Cortex of kidney (tissue), 1 donor: ENCODE measurements at places on chromosomes 4 and X.

GRCh38 chr4:110671679-110672078 lies 48.8 kb upstream of the PITX2 start:
- no peak for DNase-seq

GRCh38 chrX:3815896-3816664 lies 102.6 kb upstream of the PRKX start:
- no peak for DNase-seq

- DNase-seq, result no peak
These were observed 57.4 kb downstream of the BCORL1 start for GRCh38 chrX:130039847-130040246.

DNA sequence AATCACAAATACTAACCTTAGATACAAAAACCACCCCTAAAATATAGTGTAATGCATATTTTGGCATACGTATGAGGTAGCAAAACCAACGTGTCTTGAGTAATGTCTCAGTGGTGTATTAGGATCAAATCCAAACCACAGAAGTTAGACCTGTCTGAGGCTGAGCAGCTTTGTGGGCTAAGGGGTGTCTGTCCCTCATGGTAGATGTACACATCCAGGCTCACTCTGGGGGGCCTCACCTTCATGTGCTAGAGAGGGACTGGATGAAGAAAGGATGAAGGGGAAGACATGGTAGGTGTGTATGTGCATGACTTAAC lies 188.0 kb upstream of the TBC1D9 start:
- DNase-seq, result no peak

DNA sequence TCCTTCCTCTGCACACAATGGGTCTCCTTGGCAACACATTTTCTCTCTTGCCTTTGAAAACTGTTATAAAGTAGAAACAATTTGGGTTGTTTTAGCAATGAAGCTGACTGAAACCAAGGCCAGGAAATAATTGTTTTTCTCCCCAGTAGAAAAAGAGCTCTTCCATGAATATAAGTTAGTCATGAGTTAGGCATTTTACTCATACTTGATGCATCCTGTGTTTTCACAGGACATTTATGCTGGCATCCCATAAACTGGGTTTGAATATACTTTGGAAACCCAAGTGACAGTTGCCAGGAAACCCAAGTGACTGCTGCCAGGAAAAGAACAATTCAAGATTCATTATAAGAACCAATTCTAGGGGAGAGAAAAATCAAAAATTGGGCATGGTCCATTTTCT lies 128.6 kb upstream of the NPY2R start:
- no peak for DNase-seq

GRCh38 chrX:153349952-153350351 lies 16.0 kb downstream of the ZNF275 start:
- no peak for DNase-seq
